ENCODE measurements at places on chromosomes 6 and 20.

- DNase-seq = no peak
Observed at GRCh38 chr20:44695295-44695673, 19.9 kb upstream of the CCN5 start.

GRCh38 chr20:41249411-41250281 is 67.9 kb downstream of the ZHX3 start:
- no peak for DNase-seq

DNA sequence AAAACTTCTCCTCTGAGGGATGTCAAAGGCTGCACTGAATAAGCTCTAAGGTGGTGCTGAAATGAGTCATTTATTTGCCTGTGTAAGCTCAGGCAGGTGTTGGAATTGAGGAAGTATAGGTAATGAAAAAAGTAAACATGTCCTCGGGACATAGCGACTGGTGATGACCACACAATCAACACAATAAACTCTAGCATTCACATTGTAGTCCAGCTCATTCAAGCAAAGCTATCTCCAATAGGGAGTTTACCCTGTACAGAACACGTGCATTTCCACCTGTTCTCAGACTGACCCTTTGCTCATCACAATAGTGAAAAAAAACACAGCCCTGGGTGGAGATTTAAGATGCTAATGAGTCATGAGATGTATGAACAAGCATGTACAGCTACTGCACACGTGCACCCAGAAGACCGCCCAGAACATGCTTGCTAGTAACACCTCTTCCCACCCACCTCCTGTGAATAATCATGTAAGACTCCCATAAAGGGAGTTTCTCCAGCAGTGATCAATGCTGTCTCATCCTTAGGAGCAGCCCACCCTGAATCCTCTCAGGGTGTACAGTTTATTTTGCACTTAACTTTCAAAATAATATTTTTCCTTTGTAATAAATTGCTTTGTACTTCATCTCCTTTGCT is 33.0 kb upstream of the POU5F1 start:
- DNase-seq = no peak

DNA sequence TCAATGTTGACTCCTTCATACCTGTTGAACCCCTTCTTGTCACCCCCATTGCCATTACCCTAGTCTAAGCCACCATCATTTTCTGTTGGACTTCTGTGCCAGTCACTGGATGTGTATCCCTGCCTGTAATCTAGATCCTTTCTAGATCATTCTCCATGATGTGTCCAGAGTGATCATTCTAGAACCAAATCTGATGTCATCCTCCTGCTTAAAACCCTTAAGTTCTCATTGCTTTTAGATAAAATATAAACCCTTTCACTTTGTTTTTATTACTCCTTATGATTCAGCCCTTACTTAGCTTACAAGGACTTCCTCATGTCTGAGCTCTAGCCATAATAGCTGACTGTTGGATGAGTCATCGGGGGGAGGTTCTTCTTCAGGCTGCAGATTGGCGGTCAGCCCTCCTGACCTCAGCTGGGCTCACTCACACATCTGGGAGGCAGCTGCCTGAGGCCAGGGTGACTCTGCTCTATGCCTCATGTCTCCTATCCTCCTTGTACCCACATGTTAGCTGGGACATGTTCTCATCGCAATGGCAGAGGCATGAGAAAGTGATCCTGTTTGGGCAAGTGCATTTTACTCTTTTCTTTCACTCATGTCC is 287.6 kb downstream of the ESR1 start:
- DNase-seq = no peak

DNA sequence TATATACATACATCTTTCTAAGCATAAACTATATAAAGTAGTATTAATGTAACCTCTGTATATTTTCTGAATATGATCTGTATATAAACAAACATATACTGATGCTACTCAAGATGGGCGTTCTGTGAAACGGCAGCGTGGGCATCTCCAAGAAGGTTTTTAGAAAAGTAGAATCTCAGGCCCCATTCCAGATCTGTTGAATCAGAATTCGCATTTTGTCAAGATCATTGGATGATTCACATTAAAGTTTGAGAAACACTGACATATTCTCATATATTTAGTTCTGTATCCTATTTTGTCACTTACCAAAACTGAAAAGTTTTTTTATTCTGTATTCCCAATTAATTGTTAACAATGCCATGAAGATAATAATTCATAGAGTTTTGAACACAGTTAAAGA is 5.5 kb downstream of the C6orf141 start:
- DNase-seq = no peak

DNA sequence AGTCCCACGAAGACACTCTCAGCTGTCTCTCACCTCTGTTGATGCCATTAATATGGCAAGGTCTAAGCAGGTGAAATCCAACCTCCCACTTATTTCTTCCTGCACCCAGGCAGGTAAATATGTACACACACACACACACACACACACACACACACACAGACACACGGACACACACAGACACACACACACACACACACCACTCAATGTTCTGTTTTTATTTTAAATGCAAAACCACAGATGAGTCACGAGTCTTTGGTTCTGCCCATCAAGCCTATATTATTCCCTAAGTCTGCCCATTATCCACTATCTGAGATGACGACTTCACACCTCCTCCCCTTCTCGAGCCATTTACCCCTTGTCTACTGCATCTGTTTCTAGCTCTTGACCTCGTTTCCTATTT is 344.7 kb downstream of the CDH26 start:
- DNase-seq = no peak

GRCh38 chr6:99402448-99402847 is 8.5 kb upstream of the COQ3 start:
- DNase-seq = no peak

DNA sequence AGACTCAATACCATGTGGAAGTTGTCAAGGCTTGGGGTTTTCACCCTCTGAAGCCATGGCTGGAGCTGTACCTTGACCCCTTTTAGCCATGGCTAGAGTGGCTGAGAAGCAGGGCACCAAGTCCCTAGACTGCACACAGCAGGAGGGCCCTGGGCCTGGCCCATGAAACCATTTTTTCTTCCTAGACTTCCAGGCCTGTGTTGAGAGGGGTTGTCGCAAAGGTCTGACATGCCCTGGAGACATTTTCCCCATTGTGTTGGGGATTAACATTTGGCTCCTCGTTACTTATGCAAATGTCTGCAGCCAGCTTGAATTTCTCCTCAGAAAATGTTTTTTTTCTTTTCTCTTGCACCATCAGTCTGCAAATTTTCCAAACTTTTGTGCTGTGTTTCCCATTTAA is 196.4 kb downstream of the SLC16A10 start:
- no peak for DNase-seq

DNA sequence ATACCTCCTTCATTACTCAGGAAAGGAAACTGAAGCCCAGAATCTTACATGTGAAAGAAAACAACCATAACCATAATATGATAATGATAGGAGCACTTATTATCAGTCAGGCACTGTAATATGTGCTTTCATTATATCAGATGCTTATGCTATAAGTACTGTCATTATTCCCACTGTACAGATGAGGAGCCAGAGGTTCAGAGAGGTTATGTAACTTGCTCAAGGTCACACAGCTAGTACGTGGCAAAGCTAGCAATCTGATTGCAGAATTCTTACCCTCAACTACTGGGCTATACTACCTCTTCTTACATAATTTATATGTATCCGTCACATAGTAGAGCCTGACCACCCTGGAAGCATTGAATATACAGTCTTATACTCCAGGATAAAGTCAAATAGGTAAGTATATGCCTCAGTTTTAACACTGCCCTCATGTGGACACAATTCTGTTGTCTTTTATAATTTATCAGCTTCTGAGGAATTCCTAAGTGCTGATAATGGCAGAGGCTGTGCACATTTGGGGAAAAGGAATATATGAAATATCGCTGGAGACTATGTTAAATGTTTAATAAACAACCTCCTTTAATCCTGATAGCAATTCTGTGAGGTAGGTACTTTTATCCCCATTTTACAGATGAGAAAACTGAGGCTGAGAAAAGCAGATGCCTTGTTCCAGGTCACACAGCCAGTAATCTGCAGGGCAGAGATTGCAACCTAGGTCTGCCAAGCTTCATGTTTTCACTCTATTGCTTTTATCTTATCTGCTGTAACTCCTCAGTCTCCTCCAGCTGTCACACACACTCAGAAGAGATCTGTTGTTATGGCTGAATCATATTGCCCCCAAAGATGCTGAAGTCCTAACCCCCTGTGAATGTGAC is 13.4 kb downstream of the BCAS1 start:
- DNase-seq = no peak

DNA sequence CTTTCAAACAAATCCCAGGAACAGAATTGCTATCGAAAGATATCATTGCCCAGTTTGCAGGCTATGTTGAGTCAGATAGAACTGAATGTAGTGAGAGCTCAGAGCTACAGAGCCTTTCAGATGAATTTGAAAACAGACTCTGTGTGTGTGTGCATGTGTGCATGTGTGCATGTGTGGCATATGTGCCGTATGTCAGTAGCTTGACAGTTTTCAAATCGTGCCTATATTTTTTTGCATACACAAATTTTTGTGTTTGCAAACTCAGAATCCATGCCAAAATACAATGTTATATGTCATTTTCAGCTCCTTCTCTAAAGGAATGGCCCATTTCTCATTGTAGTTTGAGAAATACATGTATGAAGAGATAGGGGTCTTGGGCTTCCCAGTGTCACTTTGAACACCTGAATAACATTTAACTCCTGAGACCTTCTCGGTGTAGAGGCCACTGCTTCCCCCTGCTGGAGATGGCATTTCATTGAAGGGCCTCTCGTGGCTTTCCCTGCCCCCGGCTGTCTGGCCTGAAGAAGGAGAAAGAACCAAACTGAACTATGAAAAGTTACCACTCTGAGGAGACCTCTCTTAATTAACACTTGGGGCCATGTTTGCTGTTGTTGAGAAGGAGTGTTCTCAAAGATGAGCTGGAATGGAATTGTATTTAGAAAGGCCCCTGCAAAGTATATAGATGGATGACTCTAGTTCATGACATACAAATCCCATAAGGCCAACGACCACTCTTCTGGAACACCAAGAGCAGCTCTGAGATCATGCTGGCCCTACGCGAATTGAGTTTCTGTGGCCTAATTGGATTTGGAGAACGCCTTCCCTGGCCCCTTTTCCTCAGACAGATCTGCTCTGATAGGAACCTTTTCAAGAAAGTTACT is 58.7 kb downstream of the VAPB start:
- no peak for DNase-seq

DNA sequence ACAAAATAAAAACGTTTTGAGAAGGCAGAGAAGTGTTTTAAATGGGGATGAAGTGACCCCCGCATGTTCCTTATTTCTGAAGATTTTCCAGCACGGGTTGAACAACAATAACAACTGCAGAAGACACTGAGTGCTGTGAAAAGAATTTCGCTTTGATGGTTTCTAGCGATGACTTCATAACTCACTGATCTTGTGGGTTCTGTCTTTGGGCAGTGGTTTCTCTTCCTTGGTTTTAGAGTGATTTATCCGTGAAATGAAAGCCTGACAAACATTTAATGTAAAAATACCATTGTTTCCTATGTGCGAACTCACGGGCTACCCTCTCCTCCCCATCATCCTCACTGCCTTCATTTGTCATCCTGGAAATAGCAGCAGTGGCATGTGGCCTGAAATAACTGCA is 793.9 kb downstream of the QKI start:
- no peak for DNase-seq

DNA sequence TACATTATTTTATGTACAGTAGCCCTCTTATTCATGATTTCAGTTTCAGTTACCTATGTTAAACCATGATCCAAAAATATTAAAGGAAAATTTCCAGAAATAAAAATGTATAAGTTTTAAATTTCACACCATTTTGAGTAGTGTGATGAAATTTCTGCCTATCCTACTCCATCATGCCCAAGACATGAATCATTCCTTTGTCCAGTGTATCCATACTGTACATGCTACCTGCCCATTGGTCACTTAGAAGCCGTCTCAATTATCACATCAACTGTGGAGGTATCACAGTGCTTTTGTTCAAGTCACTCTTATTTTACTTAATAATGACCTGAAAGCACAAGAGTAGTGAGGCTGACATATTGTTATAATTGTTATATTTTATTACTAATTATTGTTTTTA is 32.3 kb upstream of the PLCB4 start:
- DNase-seq = no peak

DNA sequence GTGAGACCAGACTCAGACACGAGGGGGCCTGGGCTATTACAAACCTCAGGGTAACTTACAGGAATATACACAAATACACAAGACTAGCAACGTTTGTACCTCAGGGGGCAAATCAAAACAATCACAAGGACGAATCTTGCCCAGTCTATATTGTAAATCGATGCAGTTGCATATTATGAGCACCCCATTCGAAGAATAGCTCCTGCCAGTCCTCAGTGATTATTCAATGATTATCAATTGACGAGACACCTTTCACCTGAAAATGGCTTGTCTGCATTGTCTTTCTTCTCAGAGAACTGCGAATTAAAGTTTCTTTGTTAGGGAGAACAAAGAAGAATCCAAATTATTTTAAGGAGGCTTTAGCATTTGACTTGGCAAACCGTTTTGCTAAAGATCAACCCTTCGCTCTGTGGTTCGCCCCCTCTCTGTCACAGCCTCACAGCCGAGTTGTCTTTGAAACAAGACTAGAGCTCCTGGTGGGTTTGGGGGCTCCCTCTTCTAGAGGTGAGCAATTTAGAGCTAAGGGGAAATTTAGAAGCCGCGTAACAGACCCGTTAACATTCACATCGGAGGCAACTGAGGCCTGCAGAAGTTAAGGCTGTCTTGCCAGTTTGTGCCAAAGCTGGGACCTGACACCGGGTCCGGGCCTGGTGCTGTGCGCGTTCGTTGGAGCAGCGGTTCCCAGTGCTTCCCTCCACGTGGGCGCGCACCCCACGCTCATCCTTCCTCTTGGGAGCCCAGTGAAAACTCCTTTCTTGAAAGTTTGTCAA is 24.9 kb upstream of the MAP3K7 start:
- DNase-seq = no peak

DNA sequence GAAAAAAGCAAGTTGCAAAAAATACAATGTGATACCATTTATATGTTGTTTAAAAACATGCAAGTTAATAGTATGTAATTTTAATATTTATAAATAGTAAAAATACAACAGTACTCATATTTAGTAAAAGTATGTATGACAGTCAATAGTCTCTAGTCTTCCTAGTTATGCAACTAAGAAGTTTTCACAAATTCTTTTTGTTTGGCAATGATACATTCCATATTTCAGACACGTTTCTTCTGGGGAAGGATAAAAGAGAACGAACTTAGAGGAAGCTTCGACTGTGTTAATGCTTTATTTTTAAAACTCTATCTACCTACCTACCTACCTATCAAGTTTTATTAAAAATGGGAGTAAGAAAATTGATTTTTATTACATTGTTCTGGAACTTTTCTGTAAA is 77.7 kb downstream of the UBE3D start:
- DNase-seq = no peak

GRCh38 chr20:44566018-44566417 is 16.4 kb upstream of the PKIG start:
- DNase-seq = no peak

DNA sequence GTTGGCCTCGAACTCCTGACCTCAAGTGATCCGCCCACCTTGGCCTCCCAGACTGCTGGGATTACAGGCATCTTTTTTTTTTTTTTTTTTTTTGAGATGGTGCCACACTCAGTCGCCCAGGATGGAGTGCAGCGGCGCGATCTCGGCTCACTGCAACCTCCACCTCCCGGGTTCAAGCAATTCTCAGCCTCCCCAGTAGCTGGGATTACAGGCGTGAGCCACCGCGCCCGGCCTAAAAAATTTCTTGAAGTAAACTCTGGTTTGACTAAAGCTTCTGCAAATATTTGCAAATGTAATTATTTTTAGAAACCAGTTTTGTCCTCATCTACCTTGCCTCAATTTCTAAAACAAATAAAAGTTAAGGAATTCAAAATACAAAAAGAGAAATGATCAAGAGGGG is 1.2 kb downstream of the IBTK start:
- DNase-seq = no peak

GRCh38 chr20:44442298-44443070 is 33.2 kb upstream of the TTPAL start:
- DNase-seq = no peak
